Fibroblast of the aortic adventitia (primary cell): ENCODE measurements at places on chromosomes 7 and 10. TPM values are rescaled to one million over a fixed set of nuclear protein-coding genes. Genes with fewer than 3 reads are reported as not detected.

DNA sequence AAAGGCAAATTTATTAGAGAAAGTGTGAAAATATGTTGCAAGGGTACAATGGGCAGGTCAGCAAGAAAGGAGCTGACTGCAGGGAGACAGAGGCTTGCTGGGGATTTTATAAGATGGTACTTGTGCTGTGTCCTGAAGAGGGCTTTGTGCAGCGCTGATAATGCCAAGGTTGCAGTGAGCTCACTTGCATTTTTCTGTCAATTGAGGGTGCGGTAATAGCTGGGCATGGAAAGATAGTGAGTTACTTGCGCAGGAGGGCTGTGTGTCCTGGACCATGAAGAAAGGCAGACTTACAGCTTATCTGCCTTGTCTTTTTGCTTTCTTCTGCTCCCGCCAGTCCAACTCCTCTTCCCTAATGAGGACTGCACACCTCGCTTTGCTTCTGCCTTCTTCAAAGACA, 12.5 kb downstream of the CDC123 start:
- DNase-seq: no peak

DNA sequence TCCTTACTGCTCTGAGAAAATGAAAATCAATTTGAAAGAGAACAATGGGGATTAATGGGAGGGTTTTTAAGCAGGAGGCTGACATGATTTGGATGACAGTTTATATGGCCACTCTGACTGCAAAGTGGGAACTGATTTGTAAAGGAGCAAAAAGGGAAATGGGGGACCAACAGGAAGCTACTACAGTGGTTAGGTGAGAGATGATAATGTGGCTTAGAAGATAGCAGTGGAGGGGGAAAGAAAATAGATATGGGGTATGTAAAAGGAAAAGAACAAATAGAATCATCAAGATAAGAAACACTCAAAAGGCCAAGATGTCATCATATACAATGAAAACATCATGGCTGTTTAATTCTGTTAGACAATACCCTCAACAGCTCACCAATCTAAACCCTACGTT, 177.5 kb downstream of the ANK3 start:
- DNase-seq: no peak

- no peak for DNase-seq
Measured at GRCh38 chr10:97567891-97568290, 4.7 kb upstream of the ANKRD2 start.

DNA sequence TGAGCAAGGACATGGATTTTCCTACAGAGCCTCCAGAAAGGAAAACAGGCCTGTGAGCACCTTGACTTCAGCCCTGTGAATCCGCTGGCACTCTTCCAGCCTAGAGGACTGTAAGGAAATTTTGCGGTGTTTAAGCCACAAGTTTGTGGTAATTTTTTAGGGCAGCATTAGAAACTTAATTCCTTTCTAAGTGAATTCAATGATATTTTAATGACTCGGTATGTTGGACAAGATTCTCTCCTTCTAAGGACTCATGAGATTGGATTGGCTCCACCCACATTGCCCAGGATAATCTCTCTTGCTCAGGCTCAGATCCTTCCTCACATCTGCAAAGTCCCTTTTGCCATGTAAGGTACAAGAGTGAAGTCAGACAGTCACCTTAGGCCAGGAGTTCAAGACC, 4.5 kb downstream of the LYZL2 start:
- no peak for DNase-seq

DNA sequence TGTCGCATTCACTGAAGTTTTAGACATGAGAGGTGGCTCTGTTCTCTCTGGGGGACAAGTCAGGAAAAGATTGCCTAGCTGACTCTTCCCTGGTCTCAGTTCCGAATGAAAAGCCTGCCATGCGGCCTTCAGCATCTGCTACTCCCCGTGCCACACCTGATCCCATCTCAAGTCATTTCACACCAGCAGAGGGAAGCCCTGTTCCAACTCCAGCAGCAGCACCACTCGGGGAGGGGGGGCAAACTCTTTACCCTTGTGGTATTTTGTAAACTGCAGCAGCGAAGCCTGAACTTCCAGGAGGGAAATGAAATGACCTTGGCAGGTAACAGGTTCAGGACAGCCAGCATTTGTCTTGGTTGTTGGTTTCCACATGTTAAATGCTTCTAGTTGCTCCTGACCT, 13.8 kb downstream of the LRRC4 start:
- DNase-seq: no peak

DNA sequence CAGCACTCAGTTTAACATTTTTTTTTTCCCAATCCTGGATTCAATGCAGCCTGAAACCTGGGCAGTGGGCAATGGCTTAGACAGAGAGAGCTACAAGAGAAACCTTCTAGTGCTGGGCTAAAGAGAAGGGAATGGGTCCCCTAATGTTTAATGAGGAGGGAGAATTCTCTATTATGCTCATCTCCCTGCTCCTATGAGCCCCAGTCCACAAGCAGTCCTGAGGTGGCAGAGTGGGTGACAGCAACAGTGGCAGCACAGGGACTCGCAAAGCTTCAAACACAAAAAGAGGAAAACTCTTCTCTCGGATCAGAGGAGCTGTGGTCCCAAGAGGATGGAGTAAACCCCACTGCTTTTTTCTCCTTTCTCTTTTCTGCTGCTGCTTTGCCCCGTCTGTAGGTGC, 36.5 kb downstream of the COBL start:
- DNase-seq: no peak

GRCh38 chr7:93851536-93851935, 39.0 kb downstream of the TFPI2 start:
- no peak for DNase-seq

- peak; percentile 26 for DNase-seq
Measured at GRCh38 chr7:31432836-31433340, 81.0 kb upstream of the ITPRID1 start.

- DNase-seq: no peak
Measured at GRCh38 chr7:54687462-54688212, 71.4 kb downstream of the SEC61G start.

DNA sequence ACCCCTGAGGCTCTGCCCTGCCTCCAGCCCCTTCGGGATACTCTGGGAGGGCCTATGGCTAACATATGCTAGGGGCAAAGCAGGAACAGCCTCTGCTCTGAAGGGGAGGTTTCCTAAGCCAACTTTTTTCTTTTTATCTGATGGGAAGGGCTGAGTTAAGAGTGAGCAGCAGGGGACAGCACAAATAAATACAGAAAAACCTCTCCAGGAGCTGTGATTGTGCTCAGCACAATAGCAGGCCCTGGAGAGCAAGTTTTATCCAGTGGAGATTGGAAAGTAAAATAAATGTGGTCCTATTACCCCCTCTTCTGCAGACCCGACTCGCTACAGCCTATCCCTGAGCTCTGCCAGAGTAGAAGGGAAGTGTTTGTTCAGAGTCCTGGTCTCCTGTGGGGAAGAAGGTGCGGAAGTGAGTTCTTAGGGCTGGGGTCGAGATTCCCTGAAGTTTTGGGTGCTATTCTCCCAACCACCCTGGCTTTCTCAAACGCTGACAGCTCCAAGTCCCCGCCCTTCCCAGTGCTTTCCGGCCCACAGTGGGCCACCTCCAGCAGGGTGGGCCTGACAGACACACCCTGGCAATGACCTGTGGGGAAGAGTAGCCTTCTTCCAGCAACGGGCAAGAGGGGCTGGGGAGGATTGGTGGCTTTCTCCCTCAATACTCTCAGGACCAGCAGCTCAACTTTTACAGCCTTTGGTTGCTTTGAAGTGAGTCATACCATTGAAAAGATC, 23.0 kb upstream of the AFAP1L2 start:
- DNase-seq: peak; percentile 17

- no peak for DNase-seq
Measured at GRCh38 chr7:141949451-141949850, 2.7 kb upstream of the CLEC5A start.

DNA sequence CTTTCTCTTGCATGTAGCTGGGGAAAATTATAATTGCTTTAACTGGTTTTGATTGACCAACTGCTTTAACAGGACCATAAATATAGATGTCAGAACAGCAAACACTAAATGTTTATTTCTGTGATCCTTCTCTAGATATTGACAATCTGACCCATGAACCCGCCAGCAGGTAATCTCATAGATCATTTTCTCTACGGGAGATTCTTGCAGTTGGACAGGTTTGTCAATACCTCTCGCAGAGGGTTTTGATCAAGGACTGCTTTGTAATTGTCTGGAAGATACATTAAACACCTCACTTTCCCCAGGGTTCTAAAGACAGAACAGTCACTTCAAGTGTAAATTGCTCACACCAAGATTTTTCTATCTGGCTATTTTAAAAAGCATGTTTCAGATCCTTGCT, 235.8 kb upstream of the RHOBTB1 start:
- no peak for DNase-seq

DNA sequence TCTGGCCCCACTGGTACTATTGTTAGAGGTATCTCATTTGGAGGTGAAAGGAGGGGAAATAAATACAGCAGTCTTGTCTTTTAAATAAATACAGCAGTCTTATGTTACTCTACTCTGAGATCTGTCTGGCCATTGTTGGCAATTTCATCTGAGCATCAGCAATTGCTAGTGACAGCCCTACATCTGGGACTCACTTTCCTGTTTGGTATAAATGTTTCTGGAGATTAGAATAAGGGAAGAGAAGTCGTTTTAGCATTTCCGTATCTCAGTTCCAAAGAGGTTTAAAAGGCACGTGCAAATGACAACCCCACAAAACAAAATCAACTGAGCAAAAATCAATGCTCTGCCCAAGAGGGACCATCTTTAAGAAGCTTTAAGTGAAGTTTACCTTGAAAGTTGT, 18.1 kb upstream of the CNNM2 start:
- DNase-seq: no peak

DNA sequence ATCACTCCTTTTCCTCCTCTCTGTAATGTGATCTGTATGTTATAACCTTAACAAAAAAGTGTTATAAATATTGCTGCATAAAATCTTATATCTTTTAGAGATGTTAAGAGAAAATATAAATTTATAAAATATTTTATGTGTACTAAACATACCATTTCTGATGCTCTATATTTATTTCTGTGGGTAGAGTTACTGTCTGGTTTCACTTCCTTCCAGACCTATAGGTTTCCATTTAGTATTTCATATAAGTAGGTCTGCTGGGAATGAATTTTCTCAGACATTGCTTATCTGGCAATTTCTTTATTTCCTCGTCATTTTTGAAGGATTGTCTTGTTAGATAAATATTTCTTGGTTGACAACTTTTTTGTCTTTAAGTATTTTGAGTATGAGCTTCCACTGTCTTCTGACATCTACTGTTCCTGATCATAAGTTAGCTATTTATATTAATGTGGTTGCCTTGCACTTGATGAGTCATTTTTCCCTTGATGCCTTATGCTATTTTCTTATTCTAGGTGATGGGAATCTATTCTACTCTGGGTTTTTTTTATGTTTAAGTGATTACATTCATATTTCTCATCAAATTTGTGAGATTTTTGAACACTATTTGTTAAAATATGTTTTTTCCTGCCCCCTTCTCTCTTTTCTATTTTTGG, 11.2 kb upstream of the THSD7A start:
- no peak for DNase-seq

- no peak for DNase-seq
Measured at GRCh38 chr10:76618641-76619040, 1019.0 kb downstream of the KCNMA1 start.

DNA sequence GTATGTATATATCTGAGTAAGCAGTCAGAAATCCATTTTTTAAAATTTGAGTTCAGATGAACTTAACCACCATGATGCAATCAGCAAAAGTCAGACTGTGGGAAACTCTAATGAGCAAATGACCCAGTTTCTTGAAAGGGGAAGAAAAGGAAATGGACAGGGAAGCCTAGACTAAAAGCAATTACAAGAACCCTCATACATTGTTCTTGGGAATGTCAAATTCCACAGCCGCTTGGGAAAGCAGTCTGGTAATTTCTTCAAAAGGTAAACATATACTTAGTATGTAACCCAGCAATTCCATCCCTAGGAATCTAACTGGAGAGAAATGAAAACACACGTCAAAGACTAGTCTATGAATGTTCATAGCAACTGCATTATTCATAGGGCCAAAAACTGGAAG, 16.4 kb upstream of the FOXK1 start:
- DNase-seq: peak; percentile 98

- DNase-seq: no peak
Measured at GRCh38 chr10:101775273-101776160, at the start of gene FGF8. Gene FGF8 (minus strand): TSS chr10:101776114. CDS start chr10:101775900, 214 bp downstream.

The KLHDC10 gene
- 27.2 and 45.5 TPM in 2 replicates for total RNA-seq

The ITPRID1 gene
- total RNA-seq: not detected in 2 replicates

The ARL4A gene
- 13.2 and 25.8 TPM in 2 replicates for total RNA-seq

The PVRIG gene
- not detected in 2 replicates for total RNA-seq

The GPR37 gene
- total RNA-seq: 0.65 and 7.0 TPM in 2 replicates

The FAM131B gene
- total RNA-seq: 3.2 and 4.0 TPM in 2 replicates

The ZNF239 gene
- total RNA-seq: 1.8 and 6.6 TPM in 2 replicates
